ENCODE measurements at places on chromosomes 1 and 21.
A peak's percentile ranks its signal among the peaks of the same experiment; 100 is the strongest.

DNA sequence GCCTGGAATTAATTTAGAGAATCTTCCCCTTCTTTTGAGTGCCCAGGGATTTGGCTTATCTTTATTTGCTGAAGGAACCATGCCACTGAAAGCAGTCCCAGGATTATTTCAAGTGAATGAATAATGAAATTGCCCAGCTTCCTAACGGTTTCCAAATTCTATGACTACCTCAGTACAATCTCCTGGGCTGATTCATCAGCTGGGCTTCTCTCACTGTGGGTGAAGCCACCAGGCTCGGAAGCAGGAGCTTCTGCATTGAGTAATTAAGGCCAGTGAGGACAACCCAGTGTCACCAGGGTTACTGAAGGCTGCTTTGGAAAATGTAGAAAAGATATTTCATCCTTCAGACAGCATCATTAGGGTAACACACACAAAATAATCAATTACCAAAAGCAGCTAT is 169.8 kb downstream of the DAB1 start:
- no peaks in the 10 kb centered on the region for H3K4me1 ChIP-seq
- no peaks in the 10 kb centered on the region for H3K36me3 ChIP-seq
- H3K4me3 ChIP-seq, result no peak overlapping the region

DNA sequence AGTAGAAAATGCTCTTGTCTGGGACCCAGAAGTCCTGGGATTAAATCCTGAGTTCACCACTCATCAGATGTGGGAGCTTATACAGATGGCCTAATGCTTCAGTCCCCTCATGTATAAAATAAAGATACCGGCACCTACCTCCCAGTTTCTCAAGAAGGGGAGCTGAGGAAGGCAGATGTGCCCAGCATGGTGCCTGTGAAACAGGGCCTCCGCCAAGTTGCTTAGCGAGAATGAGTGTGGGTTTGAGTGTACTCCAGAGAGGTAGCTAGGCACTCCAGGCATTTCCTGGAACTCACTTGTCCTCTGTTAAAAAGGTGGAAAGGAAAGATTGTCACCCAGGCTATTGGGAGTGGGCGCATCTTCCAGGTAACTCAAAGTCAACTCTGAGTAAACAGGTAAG is 37.8 kb downstream of the IER5 start:
- DNase-seq, result no peak
- peaks cover 35% of the 10 kb centered on the region for H3K4me1 ChIP-seq
- no peaks in the 10 kb centered on the region for H3K36me3 ChIP-seq
- no peaks in the 10 kb centered on the region for H3K27me3 ChIP-seq
- no peak overlapping the region for H3K27ac ChIP-seq

GRCh38 chr21:39321424-39321823 is 8.0 kb upstream of the BRWD1 start:
- no peak overlapping the region for H3K27ac ChIP-seq
- no peaks in the 10 kb centered on the region for H3K36me3 ChIP-seq
- DNase-seq, result no peak
- H3K4me1 ChIP-seq, result peaks cover 13% of the 10 kb centered on the region

DNA sequence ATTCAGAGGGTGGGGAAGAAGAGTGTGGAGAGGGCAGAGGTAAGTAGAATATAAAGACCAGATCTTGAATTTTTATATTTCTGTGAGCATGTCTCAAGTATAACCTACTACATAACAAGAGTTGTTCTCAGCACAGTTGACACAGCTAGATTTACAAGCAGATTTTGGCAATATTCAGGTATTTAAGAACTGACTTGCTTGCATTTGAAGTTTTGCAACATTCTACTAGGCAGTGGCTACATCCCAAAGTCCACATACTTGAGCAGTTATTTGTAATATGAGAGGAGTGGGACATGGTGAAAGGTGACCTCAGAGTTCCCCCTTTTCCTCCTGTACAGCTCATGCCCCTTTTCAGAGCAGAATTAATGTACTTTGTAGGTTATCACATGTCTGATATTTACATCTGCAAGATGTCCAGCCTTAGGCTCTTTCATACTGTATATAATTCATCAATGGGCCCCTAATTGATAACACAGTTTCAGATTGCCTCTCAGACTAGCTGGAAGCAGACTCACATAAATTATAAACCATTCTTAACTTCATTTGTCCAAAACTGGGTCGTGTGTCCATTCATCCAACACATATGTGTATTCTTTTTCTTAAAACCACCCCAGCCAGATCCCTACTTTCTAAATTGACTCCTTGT is 136.7 kb upstream of the RAVER2 start:
- no peaks in the 10 kb centered on the region for H3K36me3 ChIP-seq
- no peak overlapping the region for H3K27ac ChIP-seq
- no peaks in the 10 kb centered on the region for H3K27me3 ChIP-seq
- H3K4me3 ChIP-seq, result no peak overlapping the region

DNA sequence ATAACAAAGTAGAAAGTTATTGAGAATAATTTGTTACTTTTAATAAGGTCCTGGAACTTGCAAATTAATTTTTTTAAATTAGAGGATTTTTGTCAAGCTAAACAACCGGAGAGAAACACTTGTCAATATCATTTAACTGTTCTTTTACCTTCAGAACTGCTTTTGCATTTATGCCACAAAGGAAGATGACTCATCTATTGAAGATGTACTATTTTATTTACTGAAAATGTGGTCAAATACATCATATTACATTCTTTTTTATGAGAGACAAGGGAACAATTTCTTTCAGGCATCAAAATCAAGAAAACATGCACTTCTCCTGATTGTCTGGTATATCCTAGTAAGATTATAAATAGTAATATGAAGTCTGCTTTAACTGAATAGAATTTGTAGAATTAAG is 558.2 kb upstream of the PRMT6 start:
- H3K4me1 ChIP-seq, result no peaks in the 10 kb centered on the region
- no peaks in the 10 kb centered on the region for H3K27me3 ChIP-seq
- no peak for DNase-seq
- no peak overlapping the region for H3K4me3 ChIP-seq
- H3K27ac ChIP-seq, result no peak overlapping the region

DNA sequence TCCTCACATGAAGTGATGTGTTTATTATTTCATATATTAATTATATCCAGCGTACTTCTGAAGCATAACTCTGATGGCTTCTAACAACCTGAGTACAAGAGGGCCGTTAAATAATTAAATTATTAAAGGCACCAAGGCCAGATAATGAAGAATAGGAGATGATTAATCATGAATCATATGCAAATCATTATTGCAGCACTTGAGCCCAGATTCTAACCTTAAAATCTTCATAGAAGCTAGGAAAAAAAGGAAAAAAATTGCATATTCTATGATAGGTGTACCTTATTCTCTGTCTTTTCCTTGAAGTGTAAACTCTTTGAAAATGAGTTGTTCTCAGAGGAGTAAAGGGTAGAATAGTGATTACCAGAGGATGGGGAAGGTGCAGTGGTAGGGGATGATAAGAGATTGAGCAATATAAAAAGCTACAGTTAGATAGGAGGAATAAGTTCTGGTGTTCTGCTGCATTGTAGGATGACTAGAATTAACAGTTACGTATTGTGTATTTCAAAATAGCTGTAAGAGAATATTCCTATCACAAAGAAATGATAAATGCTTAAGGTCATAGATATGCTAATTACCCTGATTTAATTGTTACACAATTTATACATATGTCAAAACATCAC is 51.1 kb downstream of the SWT1 start:
- DNase-seq, result no peak
- H3K36me3 ChIP-seq, result peaks cover 53% of the 10 kb centered on the region
- H3K4me3 ChIP-seq, result no peak overlapping the region
- H3K4me1 ChIP-seq, result no peaks in the 10 kb centered on the region
- H3K27ac ChIP-seq, result no peak overlapping the region

- DNase-seq, result no peak
- H3K4me1 ChIP-seq, result no peaks in the 10 kb centered on the region
- H3K4me3 ChIP-seq, result no peak overlapping the region
- H3K27me3 ChIP-seq, result no peaks in the 10 kb centered on the region
- no peak overlapping the region for H3K27ac ChIP-seq
- no peaks in the 10 kb centered on the region for H3K36me3 ChIP-seq
Measured at GRCh38 chr1:86052948-86053698, 103.4 kb downstream of the COL24A1 start.

DNA sequence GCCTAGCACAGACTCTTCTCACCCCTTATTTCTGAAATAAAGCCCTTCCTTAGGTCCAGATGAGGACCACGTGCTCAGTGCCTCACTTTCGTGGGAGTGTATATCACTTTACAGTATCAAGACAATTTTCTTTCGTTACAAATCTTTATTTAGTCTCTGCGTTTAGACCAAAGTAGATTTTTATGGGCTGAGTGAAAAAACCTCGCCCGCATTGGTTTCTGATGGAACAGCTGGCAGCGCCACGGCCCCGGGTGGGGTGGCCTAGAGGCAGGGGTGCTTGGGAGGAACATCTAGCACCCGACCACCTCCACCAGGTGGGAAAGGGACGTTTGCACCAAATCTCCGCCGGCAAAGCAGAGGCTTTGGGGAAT is 7.6 kb downstream of the SIM2 start:
- DNase-seq, result no peak
- peak overlapping the region; percentile 96 for H3K27ac ChIP-seq
- H3K27me3 ChIP-seq, result peaks cover 33% of the 10 kb centered on the region
- H3K4me1 ChIP-seq, result peaks cover 96% of the 10 kb centered on the region
- no peaks in the 10 kb centered on the region for H3K36me3 ChIP-seq

DNA sequence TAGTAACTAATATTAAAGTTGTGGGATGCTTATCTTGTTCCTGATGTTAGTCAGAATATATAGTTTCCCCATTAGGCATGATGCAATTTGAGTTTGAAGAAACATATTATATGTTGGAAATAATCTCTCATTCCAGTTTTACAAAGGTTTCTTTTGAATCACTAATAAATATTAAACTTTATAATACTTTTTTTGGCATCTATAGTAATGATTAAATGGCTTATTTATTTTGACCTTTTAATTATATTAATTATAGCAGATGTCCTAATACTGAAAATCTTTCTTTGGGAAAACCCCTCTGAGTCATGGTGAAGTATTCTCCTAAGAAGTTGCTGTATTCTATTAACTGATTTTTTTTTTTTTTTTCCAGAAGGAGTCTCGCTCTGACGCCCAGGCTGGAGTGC is 28.5 kb upstream of the PTGS2 start:
- H3K4me3 ChIP-seq, result no peak overlapping the region
- no peaks in the 10 kb centered on the region for H3K36me3 ChIP-seq
- no peaks in the 10 kb centered on the region for H3K4me1 ChIP-seq
- no peak overlapping the region for H3K27ac ChIP-seq

DNA sequence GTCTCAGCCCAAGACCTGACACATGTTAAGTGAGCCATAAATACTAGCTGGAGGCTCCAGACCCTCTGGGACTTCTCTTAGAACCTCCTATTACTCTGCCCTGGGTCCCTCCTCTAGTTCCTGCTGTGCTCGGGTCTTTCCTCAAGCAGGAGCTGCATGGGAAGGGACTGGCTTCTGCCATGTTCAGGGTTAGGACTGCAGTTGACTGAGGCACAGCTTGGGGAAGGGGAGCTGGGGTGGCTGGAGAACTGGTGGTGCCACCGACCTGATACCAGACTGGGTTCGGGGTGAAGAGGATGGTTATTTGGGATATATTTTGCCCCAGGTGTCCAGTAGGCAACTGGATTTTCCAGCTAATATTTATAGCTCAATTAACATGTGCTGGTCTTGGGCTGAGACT is 15.7 kb downstream of the HYI start:
- DNase-seq, result no peak
- H3K4me1 ChIP-seq, result peaks cover 20% of the 10 kb centered on the region
- H3K27me3 ChIP-seq, result no peaks in the 10 kb centered on the region
- H3K4me3 ChIP-seq, result no peak overlapping the region
- no peak overlapping the region for H3K27ac ChIP-seq

GRCh38 chr1:230772457-230773395 is 25.5 kb downstream of the CAPN9 start:
- DNase-seq, result no peak
- H3K4me3 ChIP-seq, result no peak overlapping the region
- H3K4me1 ChIP-seq, result peaks cover 15% of the 10 kb centered on the region
- H3K27ac ChIP-seq, result no peak overlapping the region

DNA sequence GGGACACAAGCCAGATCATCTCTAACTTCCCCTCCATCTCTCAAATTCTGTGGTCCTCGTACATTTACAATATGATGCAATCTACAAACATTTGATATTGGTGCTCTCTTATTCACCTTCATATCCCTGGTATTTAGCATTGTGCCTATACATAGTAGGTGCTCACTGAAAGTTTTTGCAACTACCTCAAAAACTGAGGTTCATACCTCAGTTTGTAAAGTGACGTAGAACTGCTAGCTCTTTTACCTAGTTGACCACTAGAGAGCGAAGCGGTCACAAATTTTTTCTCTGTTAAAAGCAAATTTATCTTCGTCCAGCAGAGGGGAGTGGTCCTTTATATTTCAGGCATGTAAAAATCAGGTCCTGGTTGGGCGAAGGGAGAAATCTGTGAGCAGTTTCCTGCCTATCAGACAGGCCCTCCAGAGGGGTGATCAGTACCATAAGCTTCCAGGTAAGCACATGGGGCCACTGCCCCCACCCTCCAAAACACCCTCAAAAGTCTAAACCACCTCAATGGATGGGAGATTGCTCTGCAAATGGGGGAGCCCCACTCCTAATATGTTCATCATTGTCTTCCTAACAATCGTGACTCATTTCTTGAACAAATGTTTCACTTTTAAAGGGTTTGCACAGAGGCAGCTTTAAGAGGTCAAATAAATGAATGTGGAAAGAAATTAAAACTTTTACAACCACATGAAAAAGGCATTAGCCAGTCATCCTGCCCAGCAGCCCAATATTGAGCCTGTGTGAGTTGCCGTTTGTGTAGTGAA is 10.6 kb upstream of the HLCS start:
- H3K27ac ChIP-seq, result peak overlapping the region; percentile 9
- no peaks in the 10 kb centered on the region for H3K27me3 ChIP-seq
- DNase-seq, result no peak
- no peaks in the 10 kb centered on the region for H3K36me3 ChIP-seq
- no peak overlapping the region for H3K4me3 ChIP-seq
- H3K4me1 ChIP-seq, result peaks cover 37% of the 10 kb centered on the region

DNA sequence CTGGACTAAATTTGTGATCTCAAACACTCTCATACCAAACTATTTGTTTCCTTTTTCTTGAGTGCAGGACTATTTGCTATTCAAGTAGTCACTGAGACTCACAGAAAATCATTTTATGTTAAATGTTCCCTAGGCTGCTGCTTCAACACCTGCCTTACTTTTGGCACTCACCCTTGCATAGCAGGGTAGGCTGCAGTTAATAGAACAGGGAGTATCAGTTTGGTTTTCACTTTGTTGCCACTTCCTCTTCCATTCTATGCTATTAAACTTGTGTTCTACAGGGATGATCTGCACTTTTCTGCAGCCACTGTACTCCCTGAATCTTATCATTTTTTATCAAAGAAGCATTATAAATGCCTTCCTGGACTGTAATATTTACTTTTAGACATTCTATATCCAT is 148.7 kb upstream of the PRMT6 start:
- H3K36me3 ChIP-seq, result no peaks in the 10 kb centered on the region
- no peak for DNase-seq
- H3K4me1 ChIP-seq, result no peaks in the 10 kb centered on the region
- no peak overlapping the region for H3K4me3 ChIP-seq

DNA sequence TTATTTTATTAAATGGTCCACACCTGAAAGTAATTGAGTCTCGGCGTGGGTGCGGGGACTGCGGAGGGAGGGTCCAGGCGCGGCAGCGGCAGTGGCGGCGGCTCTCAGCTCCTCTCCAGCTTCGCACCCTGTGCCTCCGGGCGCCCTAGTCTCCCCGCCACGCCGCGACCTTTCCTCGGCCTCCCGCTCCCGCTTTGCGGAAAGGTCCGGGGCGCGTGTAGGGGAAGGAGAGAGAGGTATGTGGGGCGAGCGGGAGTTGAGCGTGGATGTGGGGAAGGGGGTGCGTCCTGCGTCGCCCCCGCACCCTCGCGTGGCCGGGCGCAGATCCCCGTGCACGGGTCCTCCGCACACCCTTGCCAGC is 13.4 kb upstream of the ALX3 start:
- H3K4me3 ChIP-seq, result peak overlapping the region; percentile 52
- peak overlapping the region; percentile 89 for H3K27ac ChIP-seq
- no peaks in the 10 kb centered on the region for H3K27me3 ChIP-seq
- peaks cover 9% of the 10 kb centered on the region for H3K4me1 ChIP-seq
- no peaks in the 10 kb centered on the region for H3K36me3 ChIP-seq
- no peak for DNase-seq

All from esophagus squamous epithelium (tissue), 5 donors.